ENCODE measurements at places on chromosomes 16 and 17.

DNA sequence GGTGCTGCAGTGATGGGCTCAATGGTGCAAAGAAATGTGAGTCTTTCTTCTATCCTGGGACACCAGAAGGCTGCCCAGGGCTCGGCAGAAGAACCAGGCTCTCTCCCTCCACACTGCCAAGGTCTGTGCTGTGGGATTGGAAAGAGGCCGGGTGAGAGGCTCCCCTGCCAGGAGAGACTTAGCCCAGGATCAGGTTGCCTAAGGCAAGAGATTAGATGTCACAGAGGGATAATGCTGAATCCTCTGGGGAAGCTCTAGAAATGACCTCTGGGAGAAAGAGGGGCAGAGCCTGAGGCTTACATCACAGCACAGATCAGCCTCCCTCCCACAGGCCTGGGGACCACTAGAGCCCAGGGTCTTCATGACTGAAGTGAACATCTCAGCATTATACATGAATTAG lies 5.7 kb upstream of the DOC2B start:
- DNase-seq = no peak

- no peak for DNase-seq
These were observed 13.3 kb downstream of the TVP23A start for GRCh38 chr16:10805334-10805733.

DNA sequence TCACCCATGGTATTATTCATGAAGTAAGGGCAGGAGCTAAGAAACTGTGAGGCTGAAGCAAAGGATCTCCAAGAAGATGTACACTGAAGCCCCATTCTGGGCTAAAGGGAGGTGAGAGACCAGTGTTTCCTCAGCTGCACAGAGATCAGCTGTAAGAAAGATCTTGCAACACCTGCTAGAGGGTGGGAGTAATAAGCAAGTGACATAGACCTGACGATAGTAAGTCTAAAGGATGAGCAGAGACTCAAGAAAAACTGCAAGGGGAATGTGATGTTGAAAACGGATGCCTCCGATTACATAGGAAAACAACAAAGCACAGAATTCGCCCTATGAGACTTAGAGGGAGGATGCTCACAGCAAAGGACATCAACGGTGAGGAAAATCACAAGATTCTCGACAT lies at the start of gene OR4D2:
OR4D2 (plus strand) TSS at position 301 of the 400 bp plus-strand sequence. CDS start 2,674 bp downstream, outside the sequence.
- DNase-seq = no peak

- DNase-seq = no peak
These were observed 373.7 kb downstream of the SNX29 start for GRCh38 chr16:12349936-12350850.

DNA sequence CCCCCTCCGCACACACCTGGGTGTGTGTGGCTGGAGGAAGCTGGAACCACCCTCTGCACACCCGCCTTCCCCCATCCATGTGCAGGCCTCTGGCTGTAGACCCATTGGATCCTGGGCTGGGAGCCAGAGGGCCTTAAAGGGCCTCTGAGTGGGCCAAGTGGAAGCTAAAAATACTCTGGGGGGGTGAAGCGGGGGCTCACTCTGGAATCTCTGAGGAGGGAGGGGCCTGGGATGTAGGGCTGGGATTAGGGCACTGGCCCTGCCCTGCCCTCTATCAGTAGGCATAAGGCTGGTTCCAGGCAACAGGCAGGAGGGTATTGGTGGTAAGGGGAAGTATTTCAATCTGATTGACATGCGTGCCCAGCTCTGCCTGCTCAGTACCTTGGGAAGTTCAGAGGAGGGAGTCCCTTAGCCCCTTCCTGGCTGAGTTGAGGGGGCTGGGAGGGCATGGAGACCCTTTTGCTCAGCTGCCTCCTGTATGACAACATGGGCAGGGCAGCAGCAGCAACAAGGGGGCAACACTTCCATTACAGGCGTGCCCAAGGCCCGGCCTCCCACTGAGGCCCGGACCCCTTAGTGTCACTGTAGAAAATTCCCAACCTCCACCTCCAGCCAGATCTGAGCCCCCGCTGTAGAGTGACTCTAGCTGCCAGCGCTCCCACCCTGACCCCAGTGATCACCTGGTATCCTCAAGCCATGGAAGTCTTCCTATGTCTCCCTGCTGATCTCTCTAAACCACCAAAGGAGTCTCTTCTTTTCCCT lies 5.2 kb downstream of the ITGA3 start:
- peak; percentile 59 for DNase-seq

DNA sequence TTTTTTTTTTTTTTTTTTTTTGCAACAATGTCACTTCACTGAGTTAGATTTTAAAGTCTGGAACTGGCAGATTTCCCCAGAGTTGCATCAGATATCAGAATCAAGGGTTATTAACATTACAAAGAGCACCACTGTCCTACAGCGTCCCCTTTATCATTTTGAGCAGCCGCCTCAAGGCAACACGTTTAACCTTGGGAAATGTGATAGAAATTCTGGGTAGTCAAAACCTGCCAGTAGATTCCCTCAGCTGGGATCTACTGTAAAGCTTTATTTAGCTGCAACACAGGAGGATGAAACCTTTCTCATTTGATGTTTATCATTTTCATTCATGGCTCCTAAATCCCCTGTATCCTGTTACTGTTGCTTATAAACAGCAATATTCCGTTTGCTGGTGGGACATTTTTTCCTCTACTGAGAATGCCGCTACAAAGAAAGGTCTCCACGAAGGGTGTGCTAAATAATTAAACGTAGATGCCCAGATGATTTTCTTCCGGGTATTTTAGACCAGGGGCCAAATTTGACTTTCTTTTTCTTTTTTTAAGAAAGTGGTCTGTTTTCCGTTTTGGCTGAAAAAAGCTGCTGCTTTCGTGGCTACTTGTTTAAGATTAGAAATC lies 436.1 kb upstream of the GOT2 start:
- no peak for DNase-seq

- DNase-seq = no peak
These were observed 15.9 kb upstream of the DOC2B start for GRCh38 chr17:197352-197751.

DNA sequence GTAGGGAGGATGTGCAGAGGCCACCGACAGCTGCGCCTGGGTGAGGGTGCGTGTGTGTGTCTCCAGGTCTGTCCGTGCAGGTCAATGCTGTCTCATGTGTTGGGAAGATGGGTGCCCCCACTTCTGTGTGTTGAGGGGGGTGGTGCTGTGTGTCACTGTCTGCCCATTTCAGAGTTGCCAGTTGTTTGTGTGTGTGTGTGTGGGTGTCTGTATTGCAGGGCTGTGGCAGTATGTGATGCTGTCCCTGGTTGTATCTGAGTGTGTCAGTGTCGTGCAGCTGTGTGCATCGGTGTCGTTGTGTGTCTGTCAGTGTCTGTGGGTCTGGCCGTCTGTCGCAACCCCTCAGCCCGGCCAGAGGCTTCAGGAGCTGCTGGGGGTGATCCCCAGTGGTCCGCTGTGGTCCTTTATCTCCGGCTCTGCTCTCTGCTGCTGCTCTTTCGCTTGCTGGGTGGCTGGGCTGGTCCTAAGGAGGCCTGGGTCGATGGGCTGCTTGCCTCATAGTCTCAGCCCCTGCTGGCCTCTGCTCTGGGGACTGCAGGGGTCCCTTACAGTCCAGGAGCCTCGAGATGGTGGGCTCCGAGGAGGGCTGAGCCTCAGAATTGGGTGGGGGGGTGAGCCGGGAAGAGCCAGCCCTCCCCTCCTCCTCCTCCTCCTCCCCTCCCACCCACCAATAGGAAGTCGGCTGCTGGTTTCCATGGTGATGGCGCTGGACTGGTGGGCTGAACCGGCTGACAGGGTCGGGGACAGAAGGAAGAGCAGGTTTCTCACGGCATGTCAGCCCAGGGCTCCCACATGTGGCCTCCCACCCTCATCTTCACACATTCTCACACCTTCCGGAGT lies at the start of gene TSPOAP1:
TSPOAP1 (minus strand) TSS at position 601 of the 840 bp plus-strand sequence. CDS start 875 bp downstream, outside the sequence.
- no peak for DNase-seq

GRCh38 chr16:55585631-55586030 lies 19.1 kb downstream of the CAPNS2 start:
- no peak for DNase-seq

- no peak for DNase-seq
These were observed 1.5 kb downstream of the HCFC1R1 start for GRCh38 chr16:3022208-3022683.

Measured in substantia nigra (tissue), 51 donors.